ENCODE measurements at places on chromosomes 2 and 18. TPM values are rescaled to one million over a fixed set of nuclear protein-coding genes. Genes with fewer than 3 reads are reported as not detected.

- DNase-seq: peak; percentile 82
Observed at GRCh38 chr2:96089356-96090195, 26.8 kb downstream of the ADRA2B start.

- DNase-seq: no peak
Observed at GRCh38 chr2:42809819-42810120, 17.4 kb upstream of the HAAO start.

GRCh38 chr18:58125183-58125582, 81.2 kb downstream of the NEDD4L start:
- DNase-seq: no peak

- no peak for DNase-seq
Observed at GRCh38 chr2:224973112-224974016, 68.9 kb downstream of the DOCK10 start.

GRCh38 chr2:101847661-101848339, 144.0 kb upstream of the IL1R2 start:
- DNase-seq: no peak

- no peak for DNase-seq
Observed at GRCh38 chr2:140861666-140862065, 1269.2 kb downstream of the LRP1B start.

GRCh38 chr2:55213822-55214221, 18.3 kb downstream of the CLHC1 start:
- DNase-seq: no peak

DNA sequence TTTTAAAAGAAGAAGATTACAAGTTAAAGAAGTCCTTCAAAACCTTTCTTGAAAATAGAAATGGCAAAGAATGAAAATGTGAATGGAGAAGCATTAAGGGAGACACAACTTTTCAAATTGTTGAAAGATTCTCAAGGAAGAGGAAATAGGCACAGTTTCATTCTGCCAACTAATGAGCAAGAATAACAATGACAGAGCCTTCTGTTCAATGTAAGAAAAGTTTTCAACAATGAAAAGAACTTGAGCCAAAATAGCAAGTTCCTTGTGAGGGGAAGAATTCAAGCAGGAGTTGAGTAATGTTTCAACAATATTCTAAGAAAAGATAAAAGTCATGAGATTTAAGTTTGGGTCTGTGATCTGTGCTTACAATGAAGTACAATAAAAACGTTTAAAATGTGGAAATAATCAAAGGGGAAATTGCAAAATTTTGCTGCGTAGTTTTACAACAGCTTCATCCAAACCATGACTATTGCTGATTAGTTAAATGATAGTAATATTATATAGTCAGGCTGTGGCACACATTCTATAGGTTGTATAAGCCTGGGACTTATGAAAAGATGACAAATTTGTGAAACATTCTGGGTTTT, 122.6 kb downstream of the METTL4 start:
- DNase-seq: no peak

DNA sequence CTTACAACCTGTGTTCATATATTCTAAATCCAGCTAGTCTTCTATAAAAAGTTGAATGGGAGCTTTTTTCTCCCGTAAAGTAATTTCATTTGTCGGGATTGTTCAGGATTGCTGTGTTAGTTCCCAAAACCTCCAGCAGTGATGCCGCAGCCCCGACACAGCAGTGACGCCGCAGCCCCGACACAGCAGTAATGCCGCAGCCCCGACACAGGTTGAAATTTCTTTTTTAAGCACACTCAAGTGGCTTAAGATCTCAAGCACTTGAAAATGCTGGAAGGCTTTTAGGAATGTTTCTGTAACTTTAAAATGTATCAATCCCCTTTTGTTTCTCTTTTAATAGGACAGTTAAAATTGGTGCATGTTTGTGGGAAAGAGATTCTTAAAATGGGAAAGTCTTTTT, 145.4 kb downstream of the DCDC2C start:
- DNase-seq: no peak

DNA sequence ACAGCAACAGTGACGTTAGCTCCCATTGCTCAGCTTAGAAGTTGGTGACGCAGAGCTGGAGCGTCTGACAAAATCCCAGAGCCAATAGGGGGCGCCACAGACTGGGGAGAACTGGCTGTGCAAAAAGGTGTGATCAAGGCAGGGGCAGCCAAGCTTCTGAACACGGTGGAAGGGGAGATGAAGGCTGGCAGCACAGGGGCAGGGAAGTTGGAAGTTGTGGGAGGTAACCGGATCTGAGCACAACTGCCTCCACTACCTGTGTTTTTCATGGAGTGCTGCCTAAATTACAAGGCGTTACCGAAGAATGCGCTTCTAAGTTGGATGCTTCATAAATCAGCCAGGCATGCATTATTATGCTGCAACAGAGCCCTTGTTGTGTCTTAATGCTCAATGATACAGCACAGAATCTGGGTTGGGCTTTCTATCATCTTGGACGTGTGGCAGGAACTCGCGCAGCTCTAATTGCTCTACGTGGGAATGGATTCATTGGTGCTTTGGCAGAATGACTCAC, 370.0 kb downstream of the SLC4A3 start:
- no peak for DNase-seq

- no peak for DNase-seq
Observed at GRCh38 chr2:134715932-134716643, 2.7 kb downstream of the TMEM163 start.

DNA sequence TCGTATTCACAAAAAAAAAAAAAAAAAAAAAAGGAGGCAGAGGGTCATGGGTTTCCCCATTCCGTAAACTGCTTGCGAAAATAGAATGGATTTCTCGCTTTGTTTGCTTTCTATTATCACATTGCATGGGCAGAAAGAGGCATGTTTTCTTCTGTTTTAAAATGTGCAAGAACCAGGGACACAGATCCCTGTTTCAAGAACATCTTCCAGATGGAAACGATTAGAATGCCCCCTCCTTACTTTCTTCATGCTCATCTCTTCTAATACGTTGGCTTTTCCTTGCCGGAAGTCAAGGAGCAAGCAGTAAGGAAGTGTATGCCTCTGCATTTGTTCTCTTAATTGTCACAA, 51.0 kb upstream of the ZNF516 start:
- DNase-seq: no peak

GRCh38 chr2:215619989-215620388, 184.1 kb upstream of the FN1 start:
- no peak for DNase-seq

Gene ANKRD36
- 20.6 TPM for total RNA-seq

Gene C2orf66
- total RNA-seq: not detected

Gene MYL1
- not detected for total RNA-seq

Gene PRLH
- not detected for total RNA-seq

Gene AQP12A
- total RNA-seq: not detected

Gene EVX2
- not detected for total RNA-seq

Gene SPDYA
- total RNA-seq: 3.4 TPM

Gene SLC14A1
- not detected for total RNA-seq

Gene TUBB8B
- not detected for total RNA-seq

Gene KLHL29
- total RNA-seq: 8.0 TPM

Gene DTNA
- 3.7 TPM for total RNA-seq

Gene ERFE
- 1.8 TPM for total RNA-seq
